ENCODE measurements at places on chromosomes 4 and X.

GRCh38 chr4:117755438-117755837 is 278.8 kb upstream of the NDST3 start:
- no peak for DNase-seq

DNA sequence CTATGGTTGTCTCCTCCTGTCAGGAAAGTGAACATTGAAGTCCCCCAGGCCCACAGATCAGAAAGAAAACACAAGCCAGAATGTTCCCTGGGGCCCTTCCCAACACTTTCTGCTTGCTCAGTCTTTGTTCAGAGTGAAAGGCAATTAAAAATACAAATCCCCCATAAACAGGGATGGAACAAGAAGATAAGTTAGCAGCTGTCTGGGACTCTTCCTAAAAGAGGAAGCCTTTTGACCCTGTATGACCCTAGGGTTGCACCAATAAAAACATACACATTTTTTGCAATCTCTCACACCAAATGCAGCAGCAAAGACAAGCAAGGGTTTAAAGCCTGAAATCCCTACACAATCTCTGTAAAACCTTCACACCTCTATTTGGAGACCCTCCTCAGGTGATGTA is 22.6 kb downstream of the IRF2 start:
- no peak for DNase-seq

- DNase-seq, result no peak
Observed at GRCh38 chr4:123747016-123747415, 350.4 kb downstream of the SPRY1 start.

GRCh38 chrX:150983521-150984168 is 510 bp downstream of the HMGB3 start:
- no peak for DNase-seq

GRCh38 chrX:22088326-22088725 is 56.2 kb downstream of the PHEX start:
- no peak for DNase-seq

DNA sequence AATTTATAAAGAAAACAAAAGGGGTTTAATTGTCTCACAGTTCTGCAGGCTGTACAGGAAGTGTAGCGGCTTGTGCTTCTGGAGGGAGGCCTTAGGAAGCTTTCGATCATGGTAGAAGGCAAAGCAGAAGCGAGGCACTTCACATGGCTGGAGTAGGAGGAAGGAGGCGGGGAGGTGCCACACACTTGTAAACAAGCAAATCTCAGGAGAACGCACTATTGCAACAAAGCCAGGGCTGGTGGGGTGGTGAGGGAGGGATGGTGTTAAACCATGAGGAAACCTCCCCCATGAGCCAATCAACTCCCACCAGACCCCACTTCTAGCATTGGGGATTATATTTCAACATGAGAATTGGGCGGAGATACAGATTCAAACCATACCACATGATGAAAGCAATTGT is 1116.3 kb downstream of the FAT4 start:
- no peak for DNase-seq

GRCh38 chrX:155956649-155957048 is 40.8 kb upstream of the IL9R start:
- DNase-seq, result no peak

DNA sequence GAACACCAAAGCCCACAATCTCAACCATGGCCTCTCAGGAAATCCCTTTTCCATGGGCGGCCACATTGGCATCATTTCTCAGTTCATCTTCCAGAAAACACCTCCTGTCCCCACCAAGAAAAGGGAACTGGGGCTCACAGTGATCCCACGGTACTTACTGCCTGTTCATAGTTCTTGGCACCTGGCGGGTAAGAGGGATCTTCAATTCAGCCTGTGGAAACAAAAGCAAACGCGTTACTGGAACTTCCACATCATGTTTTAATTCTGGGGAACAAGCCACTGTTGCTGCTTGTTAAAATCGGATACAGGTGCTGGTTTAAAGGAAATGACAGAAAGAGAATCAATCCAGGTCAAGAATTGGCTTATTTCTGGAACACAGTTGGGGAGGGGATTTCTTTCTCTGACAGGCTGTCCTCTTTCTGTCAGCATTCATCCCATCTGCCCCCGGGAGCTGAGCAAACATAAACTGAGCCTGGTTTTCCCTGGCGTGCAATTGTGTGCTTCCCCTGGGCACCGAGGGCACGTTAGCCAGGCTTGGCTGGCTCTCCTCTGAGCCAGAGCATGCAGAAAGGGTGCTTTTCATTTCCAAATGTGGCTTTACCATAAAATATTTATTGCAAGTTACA is 16.8 kb downstream of the CLNK start:
- no peak for DNase-seq

DNA sequence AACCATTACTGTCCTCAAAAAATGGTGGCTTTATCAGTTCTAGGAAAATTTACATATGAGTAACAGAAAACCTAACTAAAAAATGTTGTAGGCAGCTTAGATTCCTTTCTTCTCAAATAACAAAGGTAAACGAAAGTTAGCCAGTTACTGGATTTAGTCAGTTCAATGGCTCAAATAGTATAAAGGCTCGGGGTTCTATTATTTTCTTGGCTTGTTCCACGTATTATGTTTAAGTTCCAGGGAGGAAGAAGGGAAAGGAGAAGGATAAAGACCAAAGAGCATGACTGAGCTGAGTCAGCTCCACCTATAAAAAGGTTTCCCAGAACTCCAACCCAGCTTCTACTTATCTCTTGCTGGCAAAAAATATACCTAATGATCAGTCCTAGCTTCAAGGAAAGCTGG is 41.0 kb upstream of the MAB21L2 start:
- no peak for DNase-seq

- no peak for DNase-seq
Observed at GRCh38 chr4:39961311-39961877, 16.3 kb downstream of the PDS5A start.

GRCh38 chr4:139300431-139301112 is 733 bp upstream of the NAA15 start:
- no peak for DNase-seq

DNA sequence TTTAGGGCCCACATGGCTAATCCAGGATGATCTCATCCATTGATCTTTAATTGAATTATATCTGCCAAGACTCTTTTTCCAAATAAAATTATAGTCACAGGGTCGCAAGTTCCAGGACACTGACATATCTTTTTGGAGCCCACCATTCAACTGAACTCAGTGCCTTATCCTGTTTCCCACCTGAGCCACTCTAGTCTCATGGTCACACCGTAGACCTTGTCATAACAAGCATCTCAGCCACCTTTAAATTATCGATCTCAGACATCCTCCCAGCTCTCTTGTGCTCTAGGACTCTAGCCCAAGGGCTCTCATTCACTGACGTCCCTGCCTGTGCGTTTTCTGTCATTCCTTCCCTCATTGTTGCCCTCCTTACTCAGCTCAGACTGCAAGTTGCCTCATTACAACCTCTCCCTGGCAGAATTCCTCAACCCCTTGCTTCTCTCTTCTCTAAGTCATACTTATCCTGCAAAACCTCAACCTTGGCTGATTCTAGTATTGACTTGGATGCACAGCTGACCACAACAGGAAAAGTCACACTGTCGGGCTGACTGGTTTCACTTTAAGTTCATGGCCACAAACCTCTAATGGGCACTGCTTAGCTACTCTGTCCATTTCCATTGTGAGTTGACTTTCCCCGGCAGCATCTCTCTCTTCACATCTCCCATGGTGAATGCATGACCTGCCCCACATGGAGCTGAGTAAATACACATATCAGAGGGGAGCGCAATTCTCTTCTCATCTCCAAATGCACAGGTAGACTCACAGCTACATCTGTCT is 91.0 kb upstream of the TRIM2 start:
- DNase-seq, result no peak

DNA sequence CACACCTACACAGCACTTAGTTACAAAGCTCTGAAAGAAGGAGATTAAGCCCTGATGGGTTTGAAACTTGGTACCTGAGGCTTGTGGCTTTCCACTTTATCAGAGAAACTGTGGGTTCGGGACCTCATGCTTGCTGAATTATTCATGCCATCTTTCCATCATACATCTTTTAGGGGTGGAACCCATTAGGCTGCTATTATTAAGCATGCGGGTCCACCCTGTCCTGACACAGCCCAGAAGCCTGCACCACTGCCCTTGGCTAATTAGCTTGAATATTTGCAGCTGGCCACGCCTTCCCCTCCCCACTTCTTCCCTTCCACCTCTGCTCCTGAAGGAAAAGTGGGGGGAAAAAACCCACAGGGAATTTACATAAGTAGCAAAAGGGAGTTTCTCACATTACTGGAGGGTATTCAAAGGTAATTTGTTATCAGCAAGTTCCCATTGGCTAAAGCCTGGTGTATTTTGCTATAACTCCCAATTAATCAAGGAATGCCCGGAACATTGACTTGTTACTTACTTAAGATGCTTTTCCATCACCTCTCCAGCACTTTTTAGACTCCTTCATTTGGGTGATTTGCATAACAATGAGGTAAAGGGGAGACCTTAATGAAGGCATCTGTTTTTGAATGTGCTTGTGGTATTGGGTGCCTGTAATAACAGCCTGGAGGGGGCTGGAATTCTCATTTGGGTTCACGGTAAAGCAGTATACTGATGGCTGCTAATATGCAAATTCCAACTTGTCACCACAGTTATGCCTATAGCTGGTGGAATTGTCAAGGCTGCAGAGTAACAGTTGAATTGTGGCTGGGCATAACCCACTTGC is 231.7 kb upstream of the GATB start:
- DNase-seq, result no peak

DNA sequence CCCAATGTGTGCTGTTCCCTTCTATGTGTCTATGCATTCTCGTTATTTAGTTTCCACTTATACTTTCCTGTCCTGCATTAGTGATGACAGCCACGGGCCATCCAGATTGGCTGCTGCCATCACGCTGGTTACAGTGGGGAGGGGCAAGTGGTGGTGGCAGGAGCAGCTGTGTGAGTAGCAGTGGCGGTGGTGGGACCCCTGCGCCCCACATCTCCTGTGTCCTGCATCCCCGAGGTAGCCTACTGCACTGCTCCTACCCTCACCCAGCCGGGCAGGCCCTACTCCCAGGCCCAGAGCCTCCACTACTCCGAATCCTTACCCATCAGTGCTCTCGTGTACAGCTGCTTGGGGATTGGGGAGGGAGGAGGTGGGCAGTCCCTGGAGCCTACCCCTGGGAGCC is 798.7 kb upstream of the AGA start:
- no peak for DNase-seq

DNA sequence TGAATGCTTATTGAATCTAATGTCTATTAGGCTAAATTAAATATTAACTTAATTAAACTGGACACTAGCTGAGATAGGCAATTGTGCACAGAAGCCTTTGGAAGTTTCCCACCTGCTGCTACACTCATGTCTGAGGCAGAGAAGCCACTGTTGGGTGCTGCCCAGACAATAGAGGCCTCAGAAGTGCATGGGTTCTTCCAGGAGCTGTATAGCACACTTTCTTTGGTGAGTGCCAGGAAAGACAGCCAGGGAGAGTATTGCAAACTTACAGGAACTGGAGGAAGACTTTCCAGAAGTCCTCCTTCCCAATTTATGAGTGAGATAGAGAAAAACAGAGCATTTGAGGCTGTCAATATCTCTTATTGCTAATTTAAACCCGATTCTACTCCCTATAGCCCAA is 89.9 kb downstream of the GPAT3 start:
- no peak for DNase-seq

DNA sequence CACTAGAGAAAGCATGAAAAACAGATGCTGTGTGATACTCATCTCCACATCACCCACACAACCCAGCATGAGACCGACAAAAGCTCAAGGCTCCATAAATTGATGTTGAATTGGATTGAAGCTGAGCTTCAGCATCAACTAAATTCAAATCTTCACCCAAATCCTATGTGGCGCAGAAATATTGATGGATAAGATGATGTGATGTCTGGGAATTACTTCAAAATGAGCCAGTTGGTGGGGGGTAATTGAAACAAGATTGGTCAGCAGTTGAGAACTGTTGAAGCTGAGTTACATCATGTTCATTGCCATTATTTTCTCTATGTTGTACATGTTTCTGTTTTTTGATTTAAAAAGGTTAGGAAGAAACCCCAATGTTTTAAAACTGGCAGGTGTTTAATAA is 166.5 kb upstream of the STS start:
- no peak for DNase-seq

- DNase-seq, result no peak
Observed at GRCh38 chr4:1842993-1843448, 12.9 kb downstream of the LETM1 start.

DNA sequence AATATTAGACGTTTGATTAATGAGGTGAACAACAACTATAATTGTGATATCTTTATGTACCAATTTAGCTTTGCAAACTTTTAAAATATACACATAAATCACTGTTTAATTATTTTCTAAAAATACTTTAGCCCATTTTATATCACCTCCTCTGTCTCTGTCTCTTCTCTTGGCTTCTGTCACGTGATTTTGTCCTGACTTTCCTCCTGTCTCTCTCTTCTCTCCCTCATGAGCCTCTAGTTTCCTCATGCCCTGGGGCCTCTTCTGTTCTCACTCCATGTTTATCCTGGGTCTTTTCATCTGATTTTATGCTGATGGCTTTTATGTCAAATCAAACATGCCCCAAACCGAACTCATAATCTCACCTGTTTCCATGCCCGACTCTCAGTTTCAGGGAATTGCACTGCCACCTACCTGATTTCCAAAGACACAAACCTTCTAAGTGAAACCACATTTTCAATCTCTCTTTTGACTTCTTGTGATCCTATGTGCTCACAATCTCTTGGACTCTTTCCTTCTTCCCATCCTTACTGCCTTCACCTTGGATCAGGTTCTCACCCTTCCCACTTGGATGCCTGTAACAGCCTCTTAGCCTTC is 303.0 kb upstream of the GALNT7 start:
- no peak for DNase-seq

DNA sequence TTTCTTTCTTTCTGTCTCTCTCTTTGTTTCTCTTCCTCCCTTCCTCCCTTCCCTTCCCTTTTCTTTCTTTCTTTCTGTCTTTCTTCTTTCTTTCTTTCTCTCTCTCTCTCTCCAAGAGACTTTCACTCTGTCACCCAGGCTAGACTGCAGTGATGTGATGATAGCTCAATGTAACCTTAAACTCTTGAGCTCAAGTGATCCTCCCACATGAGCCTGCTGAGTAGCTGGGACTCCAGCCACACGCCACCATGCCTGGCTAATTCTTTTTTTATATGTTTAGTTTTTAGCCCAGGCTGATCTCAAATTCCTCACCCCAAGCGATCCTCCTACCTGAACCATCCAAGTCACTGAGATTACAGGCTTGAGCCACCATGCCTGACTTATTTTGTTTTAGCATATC is 64.3 kb upstream of the EMCN start:
- no peak for DNase-seq

- DNase-seq, result no peak
Observed at GRCh38 chrX:109643687-109644086, 18.7 kb upstream of the KCNE5 start.

- DNase-seq, result no peak
Observed at GRCh38 chr4:7971881-7972500, 32.3 kb upstream of the AFAP1 start.

- no peak for DNase-seq
Observed at GRCh38 chrX:154132366-154132765, 11.7 kb upstream of the OPN1LW start.
